Activated T-helper 1 cell treated with anti-CD3 and anti-CD28 coated beads, Interleukin-2, amount 50 U/mL, for 16 hours (primary cell): ENCODE measurements at places on chromosomes 6 and 20.
A peak's percentile ranks its signal among the peaks of the same experiment; 100 is the strongest.

DNA sequence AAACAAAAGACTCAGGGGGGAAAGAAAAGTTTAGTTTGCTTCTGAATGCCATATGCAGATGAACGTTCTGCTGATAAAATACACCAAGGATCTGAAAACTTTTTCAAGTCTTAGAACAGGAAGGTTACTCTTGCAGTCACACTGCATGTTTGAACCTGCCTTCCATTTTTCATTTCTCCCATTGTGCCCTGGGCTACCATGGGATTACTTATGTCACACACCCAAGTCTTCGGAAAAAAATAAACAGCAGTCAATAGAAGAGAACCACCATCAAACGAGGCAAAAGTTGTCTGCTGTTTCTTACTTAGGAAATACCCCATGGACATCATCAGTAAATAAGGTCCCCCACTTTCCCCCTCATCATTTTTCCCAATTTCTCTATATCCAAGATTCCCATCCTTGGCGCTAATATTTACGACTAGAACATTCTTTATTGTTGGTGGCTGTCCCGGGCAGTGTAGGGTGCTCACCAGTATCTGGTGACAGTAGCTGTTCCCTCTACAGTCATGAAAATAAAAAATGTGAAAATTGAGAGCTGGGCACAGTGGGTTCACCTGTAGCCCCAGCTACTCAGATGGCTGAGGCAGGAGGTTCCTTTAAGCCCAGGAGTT is 202.5 kb downstream of the BCAS1 start:
- DNase-seq, result no peak

DNA sequence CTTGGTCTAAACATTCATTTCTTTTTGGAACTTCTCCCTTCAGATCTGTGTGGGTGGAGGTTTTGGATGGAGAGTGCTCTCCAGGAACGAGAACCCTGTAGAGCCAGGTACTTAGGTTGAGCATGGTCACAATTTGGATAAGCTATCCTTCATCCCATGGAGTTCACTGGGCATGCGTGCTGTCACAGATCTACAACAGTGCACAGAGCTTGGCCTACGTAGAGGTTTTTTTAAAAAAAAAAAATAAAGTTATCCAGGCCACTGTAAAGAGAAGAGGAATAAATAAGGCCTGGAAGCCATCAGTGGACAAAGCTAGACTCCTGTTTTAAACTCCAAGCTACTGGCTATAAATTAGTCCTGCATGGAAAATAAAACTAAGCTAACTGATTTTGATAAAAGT is 165.6 kb downstream of the SLC24A3 start:
- no peak for DNase-seq

DNA sequence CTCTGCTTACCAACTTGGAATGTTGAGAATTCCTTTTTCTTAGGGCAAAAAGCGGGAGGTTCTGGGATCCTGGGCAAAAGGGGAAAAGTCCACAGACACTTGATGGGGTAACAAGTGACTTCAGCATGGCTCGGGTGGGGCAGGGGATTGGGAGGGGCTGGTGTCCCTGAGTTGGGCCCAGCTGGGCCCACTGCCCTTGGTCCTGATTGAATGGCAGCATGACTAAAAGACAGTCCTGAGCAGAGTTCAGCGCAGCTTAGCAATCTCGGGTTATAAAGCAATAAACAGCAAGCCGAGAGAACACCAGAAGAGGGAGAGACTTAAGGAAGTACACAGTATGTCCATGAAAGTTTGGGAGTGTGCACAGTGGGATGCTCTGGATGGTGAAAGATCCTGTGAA is 5.6 kb downstream of the PPP2R5D start:
- no peak for DNase-seq

GRCh38 chr6:111975466-111975865 is 78.4 kb upstream of the CCN6 start:
- DNase-seq, result no peak

GRCh38 chr6:163741342-163741741 is 326.8 kb downstream of the QKI start:
- DNase-seq, result no peak

- DNase-seq, result no peak
These were observed 3.9 kb downstream of the JAG1 start for GRCh38 chr20:10669843-10670446.

- no peak for DNase-seq
These were observed 9.4 kb downstream of the EPB41L2 start for GRCh38 chr6:131053546-131054240.

DNA sequence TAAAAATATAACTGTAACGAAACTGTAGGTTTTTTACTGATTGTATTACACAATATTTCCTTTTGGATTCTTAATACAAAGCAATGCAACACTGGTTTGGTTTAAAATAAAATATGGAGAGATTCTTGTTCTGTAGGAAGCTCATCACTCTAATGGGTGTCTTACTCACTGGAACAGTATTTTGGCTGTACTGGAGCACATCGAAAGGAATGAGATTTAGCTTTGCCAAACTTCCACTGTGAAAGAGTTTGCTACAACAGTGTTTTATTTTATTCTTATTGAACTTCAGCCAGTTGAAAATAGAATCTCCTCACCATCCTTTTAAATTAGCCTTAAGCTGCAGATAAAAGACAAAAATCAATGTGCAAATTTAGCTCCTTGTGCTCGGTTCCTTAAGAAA is 230.7 kb upstream of the QKI start:
- no peak for DNase-seq

DNA sequence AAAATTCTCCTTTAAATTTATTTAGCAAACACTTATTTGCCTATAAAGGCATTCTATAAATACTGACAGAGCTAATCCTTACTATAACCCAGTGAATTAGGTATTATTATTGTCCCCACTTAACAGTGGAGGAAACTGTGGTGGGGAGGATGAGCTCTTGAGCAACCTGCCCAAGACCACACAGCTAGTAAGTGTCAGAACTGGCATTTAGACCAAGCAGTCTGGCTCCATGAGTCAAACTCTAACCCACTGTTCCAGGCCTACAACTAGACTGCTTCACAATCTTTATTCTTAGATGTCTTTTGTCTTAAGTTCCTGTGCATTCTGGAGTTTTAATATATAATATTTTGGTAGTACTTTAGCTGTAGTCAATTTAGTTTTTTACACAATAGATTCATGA is 530.8 kb downstream of the BCKDHB start:
- no peak for DNase-seq

- DNase-seq, result peak; percentile 38
These were observed 115.4 kb downstream of the OPRM1 start for GRCh38 chr6:154154389-154154967.

DNA sequence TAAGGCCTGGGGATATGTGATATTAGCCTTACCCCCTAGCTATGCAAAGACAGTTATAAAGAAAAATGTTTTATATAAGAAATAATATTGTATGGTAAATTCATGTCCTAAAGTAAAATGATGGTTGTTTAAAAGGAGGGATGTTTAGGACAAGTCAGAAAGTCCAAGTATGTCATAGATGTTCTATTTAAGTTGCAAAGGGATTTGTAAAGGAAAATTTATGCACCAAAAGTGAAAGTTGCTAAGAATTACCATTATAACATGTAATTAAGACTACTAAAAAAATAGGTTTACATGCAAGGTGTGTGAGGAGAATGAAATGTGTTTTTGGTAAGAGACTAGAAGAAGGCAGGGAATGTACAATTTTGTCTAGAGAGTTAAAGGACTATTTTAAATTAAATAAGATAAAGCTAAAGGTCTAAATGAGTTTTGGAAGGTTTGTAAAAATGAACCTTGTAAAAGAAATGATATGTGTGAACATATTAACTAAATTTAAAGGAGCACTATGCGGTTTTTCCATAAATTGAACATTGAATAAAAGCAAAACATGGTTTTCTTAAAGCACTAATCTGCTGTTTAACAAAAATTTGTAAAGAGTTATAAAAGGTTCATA is 22.7 kb upstream of the GOPC start:
- no peak for DNase-seq

DNA sequence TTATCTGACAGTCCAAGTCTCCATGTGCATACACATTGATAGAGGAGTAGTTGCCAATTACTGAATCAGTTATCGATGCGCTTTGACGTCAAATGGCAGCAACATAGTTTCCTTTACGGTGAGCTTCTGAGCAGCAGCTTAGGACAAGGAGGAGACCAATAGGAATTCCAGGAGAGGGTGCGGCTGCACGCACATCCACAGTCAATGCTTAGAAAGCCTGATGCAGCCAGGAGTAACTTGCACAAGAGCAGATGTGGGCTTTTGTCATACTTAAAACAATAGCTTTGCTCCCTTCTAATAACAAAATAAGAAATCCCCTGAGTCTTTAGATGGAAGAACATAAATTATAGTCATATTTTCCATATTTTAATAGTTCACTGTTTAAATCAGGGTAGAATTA is 442.1 kb downstream of the BCKDHB start:
- DNase-seq, result no peak

DNA sequence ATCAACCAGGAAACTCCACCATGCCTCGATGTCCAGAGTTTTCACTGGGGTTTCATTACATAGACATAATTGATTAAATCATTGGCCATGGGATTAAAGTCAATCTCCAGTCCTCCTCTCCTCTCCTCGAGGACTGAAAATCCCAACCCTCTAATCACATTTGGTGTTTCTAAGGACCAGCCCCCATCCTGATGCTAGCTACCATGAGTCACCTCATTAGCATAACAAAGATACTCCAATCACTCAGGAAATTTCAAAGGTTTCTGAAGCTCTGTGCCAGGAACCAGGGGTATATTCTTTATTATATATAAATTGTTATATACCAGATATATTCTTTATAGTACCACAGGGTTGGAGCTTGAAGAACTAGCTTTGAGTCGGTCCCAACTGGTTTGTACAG is 212.9 kb upstream of the PRND start:
- DNase-seq, result no peak

- DNase-seq, result no peak
These were observed 2.9 kb upstream of the TUBB2B start for GRCh38 chr6:3230256-3230882.

DNA sequence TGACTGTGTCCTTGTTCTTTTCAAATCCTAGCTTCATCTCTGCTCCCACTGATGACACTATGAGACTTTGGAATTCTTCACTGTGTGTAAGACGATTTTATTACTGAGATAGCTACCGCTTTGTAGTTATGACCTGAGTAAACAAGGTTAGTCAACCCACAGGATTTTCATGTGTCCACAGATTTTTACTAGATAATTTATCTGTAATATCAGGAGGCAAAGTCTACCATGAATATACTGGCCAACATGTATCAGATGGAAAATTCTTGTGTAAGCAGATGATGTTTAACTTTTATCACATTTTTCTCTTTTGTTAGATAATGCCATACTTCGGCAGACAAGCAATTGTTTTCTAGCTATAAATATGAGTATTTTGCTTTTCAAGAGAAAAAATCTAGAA is 119.8 kb downstream of the SGK1 start:
- DNase-seq, result no peak

DNA sequence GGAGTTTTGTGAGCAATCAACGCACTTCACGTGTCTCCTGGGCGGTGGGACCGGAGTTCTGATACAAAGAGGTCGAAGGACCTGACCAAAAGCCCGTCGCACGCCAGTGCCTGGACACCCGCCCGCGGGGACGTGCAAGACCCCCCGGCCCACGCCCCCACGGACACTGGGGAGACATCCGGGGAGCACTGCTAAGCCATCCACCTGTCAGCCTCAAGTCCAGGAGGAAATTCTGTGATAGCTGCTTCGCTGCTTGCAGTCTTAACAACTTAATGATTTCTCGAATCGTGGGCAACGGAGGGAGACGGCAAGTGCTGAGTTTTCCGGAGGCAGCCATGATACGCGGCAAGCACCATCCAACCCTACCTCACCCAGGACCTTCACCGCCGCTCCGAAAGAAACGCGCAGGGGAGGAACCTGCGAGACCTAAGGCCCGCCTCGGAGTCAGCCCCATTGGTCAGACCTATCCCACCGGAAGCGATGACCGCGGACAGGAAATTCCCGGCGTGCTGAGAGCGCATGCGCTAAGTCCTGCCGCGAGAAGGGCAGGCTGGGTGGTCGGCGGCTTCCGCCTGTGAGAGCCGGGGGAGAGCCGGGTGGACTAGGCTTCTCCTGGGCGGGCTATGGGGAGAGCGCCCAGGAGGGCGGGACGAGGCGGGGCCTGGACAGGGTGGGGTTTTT is at the start of gene TFB1M:
TFB1M (minus strand) TSS at position 393 of the 681 bp plus-strand sequence; CDS start at position 337, 56 bp downstream.
- peak; percentile 98 for DNase-seq

GRCh38 chr6:149316740-149317643 is 520 bp upstream of the TAB2 start:
- DNase-seq, result peak; percentile 85

DNA sequence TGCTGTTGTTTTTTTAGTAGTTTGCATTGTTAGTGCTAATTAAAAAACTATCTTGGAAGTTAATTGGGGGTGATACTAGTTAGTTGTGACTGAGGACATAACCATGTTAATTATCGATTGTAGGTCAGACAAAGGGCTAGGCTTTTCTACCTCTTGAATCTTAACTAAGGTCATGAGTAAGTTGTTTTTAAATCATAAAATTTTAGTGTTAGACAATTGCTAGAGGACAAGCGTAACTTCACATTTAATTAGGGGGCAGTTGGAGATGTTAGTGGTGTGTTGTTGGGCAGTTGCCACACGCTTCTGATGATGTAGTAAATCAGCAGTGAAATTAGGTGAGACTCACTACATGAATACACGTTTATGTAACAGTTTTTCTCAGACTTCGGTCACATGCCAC is 619.1 kb upstream of the FLRT3 start:
- no peak for DNase-seq

- DNase-seq, result no peak
These were observed 21.8 kb downstream of the FAM209B start for GRCh38 chr20:56554869-56555268.

DNA sequence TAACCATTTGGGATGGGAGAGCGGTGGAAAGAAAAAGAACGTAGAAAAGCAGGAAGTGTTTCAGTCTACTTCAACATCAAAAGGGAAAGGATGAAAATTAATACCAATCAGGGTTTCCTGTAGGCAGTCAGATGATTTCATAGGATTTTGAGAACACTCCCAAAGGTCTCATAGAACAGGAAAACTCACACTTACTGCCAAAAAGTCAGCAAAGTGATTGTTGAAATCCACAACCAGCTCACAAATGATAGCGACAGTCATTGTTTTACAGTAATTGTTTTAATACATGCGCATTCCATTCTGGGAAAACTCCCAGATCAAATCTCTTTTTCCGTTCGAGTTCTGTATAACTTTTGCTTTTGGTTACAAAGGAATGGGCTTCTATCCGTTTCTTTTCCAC is 5.3 kb upstream of the CNKSR3 start:
- DNase-seq, result no peak

DNA sequence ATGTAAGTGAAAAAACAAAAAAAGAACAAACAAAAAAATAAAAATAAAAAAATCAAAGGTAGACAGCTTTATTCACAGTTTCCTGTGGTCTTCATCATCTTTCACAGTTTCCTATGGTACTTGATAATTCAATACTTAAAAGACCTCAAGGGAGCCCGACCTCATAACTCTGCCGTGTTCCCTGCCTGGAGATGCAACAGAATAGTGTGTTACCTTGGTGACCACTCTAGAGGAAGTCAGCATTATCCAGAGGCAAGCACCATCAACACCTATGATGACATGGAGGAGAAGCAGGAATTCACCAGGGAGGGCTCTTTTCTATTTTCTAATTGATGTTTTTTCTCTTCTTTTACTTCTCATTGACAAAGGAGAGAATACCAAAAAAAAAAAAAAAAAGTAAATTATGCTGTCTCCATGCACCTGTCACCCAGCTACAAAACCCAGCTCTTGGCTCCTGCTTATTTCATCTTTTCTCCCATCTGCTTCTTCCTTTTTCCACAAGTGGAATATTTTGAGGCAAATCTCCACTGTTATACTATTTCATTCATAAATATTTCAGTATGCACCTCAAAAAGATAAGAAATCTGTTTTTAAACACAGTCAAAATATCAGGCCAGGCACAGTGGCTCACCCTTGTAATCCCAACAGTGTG is 95.8 kb upstream of the STXBP5 start:
- DNase-seq, result no peak
